ENCODE measurements at places on chromosomes 1 and 21.

DNA sequence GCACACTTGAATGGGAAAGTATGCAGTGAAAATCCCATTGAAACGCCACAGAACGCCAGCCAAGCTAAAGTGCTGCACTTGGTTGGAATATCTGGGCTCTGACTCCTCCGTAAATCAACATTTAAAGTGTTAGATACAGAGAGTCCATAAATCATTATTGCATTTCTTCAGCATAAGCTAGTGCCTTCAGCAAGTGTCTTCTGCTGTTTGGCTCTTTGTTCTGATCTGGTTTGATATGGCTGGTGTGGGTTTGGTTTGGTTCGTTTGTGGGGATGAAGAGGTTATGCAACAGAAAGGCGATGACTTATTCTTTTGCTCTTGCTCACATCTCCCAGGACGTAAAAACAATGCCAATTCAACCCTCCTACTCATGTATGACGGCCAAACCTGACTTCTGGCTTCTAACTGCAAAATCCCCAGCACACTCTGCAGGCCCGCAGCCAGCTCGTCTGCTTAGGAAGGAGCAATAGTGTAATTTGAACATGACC, 121.8 kb upstream of the ERG start:
- DNase-seq, result peak; percentile 42

DNA sequence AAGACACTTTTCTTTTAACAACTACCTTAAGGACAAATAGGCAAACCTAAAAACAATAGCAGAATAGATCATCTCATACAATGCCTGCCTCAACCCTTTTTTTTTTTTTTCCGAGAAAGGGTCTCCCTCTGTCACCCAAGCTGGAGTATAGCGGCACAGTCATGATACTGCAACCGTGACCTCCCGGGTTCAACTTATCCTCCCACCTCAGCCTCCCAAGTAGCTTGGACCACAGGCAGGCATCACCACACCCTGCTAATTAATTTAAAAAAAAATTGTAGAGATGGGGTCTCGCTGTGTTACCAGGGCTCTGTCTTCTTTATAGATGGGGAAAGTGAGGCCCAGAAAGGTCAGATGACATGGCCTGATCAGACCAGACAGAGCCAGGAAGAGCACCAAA, 7.9 kb downstream of the SH3BGRL3 start:
- DNase-seq, result no peak

GRCh38 chr1:221117133-221117532, 237.9 kb downstream of the HLX start:
- DNase-seq, result no peak

- no peak for DNase-seq
These were observed 150.3 kb upstream of the SGIP1 start for GRCh38 chr1:66383611-66384010.

DNA sequence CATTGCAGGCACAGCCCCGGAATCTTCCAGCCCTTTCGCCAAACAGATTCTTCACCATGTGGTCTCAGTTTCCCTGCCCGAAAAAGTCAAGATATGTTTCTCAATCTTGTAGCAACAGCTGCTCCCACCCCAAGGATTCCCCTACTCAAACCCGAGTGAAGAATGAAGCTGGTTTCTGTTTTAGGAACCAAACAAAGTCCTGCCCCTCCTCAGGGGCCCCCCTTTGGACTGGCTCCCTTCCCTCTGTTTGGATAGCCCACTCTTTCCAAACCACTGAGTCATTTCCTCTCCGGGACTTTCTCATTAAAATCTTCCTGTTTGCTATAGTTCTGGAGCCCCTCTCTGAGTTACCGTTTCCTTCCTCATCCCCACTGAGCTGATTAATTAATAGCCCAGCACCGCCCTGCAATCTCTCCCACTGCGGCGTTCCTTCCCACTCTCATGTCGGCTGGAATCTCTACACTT, 100.9 kb downstream of the TSEN15 start:
- no peak for DNase-seq
